ENCODE measurements at places on chromosomes 12 and 14.

DNA sequence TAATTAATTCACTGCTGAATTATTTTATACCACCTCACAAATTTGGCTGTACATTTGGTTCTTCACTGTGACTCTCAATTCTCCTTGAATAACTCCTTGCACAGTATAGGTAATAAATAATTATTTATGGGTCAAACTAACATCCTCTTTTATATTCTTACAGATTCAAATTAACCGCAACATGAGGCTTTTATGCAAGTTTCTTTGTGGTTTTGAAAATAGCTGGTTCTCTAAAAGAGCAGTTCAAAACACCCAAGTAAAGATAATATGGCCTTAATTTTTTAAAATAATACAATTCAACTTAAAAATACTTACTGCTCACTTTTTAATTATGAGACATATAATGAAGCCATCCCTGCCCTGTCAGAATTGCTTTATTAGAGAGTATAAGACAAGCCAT is 12.9 kb upstream of the TRIM9 start:
- DNase-seq: no peak

DNA sequence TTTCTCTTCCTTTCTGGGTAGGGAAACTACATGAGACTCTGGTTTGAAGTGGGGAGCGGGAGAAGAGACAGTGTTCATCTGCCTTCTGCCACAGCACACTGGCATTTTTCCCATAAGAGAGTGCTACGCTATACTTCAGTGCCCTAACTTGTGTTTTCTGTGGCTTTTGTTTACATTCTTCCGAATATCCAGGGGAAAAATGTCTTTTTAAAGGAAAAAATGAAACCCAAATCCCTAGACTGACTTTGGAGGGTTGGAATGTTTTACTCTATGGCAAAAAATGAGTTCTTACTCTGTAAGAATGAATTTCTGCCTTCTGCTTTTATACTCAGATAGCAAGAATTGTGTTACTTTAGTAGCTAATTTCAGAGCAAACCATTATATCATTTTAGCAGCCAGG is 88.1 kb upstream of the TMEM263 start:
- DNase-seq: no peak

- DNase-seq: no peak
Observed at GRCh38 chr12:113366827-113367226, 8.4 kb downstream of the PLBD2 start.

GRCh38 chr12:49040364-49040855 is 20.2 kb downstream of the KMT2D start:
- no peak for DNase-seq

DNA sequence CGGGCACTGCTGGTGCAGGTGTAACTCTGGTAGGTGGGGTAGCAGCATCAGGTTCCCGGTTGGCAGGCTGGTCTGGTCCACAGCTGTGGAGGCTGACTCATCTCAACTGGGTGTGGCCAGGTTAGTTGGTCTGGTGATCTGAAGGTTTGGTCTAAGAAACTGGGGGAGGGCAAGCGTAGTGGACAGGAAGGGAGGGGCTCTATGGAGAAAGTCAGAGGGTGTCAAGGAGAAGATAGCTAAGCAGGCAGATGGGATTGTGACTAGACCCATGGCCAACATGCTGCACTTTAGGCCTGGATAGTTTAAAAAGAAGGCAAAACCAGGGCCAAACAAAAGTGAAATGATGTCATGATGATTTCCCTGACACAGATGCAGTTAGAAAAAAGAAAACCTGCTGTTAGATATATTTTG is 7.9 kb downstream of the TRIM9 start:
- DNase-seq: no peak

- DNase-seq: no peak
Observed at GRCh38 chr12:79936670-79937069, 1.8 kb upstream of the PPP1R12A start.

- no peak for DNase-seq
Observed at GRCh38 chr14:94907626-94908261, 137.8 kb upstream of the GSC start.

DNA sequence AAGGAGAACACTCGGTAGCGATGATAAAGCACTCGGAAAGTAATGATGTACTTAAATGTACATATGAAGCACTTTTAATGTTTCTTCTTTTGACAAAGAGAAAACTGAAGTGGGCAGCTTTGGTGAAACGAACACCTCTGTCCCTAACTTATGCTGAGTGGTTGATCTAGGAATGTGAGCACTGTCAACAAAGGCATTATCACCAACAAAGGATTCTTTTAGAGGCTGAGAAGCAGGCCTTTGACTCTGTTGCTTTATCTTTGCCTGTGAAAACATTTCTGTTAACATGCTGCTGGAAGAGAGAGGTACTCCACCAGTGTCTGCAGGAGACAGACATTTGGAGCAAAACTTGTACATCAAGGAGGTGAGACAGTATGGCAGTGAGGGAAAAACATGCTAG is 103.2 kb upstream of the VRK1 start:
- no peak for DNase-seq

GRCh38 chr12:84912198-84913128 is at the start of gene SLC6A15:
Gene SLC6A15 (minus strand): TSS chr12:84912799. CDS start chr12:84892120, 20,679 bp downstream.
- DNase-seq: no peak

GRCh38 chr12:56987011-56987410 is 19.3 kb downstream of the ZBTB39 start:
- peak; percentile 85 for DNase-seq

- no peak for DNase-seq
Observed at GRCh38 chr12:131260954-131261353, 307.2 kb downstream of the ADGRD1 start.

DNA sequence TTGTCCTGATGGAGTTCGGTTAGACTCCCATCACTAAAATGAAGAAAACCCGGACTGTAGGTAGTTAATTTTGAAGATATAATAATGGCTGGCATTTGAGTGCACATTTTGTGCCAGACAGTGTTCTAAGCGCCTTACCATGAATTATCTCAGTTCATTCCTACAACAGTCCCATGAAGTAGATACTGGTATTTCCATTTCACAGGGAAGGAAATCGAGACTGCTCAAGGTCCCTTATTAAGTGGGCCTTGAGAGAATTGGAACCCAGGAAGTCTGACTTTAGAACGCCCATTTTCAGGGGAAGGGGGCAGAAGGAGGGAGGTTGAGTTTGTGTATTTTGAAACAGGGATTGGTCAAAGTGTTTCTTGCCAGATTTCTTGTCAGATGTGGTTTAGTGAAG is 855 bp downstream of the MNAT1 start:
- DNase-seq: no peak

- DNase-seq: no peak
Observed at GRCh38 chr14:64235652-64236640, 58.2 kb downstream of the ESR2 start.

- no peak for DNase-seq
Observed at GRCh38 chr14:86613126-86613525, 1083.2 kb downstream of the FLRT2 start.

DNA sequence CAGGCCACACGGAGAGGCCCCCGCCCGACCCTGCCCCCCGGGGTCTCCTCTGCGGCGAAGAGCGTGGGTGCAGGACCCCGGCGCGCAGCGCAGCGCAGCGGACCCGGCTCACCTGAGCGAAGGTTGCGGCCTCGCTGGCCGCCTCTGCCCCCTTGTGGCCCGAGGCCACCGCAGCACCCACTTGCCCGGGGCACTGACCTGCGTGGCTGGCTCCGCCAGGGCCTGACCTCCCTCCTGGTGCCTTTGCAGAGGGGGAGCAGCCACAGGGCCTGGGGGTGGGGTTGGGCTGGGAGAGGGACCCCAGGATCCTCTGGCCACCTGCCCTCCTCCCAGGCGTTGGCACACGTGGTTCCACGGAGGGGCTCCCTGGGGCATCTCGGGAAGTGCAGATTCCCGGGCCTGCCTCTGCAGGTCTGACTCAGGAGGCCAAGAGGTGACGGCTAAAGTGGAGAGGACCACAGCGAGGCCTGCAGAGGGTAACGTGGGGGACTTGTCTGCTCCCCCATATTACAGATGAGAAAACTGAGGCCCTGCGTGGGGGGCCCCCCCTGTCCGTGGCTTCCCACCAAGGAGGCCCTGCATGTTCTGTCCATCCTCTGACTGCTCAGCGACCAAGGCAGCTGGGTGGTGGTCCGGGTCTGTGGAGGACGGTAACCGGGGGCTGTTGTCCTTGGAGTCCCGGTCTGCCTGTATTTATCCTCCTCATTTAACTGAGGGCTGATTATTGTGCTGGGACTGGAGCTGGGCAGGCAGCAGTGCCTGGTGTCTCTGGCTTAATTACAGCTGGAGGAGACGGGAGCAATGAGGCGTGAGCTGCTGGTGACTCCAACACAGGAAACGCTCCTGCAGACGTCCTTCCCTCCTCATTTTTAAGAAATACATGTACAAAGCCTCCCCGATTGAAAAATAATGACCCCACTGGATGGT is 67.9 kb upstream of the BEGAIN start:
- DNase-seq: no peak

DNA sequence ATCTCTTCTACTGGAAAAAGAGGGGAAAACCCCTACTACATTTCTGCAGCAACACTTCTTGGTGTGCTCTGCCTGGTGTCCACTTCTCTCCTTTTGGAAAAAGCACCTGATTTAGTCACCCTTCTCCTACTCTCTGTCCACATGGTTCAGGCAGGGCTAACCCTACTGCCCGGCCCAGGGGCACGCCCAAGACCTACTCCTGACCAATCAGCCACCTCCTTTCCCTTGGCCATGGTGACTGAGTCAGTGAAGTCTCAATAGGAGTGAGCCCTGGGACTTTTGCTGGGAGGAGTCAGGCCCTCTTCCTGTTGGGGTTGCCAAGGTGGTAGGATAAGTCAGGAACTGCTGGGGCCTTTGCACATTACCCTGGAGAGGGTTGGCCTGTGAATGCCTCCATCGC is 52.5 kb upstream of the MYL2 start:
- no peak for DNase-seq
